Myocyte (in vitro differentiated cells): ENCODE measurements at places on chromosomes 1 and 21.
A peak's percentile ranks its signal among the peaks of the same experiment; 100 is the strongest.

- peak; percentile 20 for DNase-seq
These were observed 191.7 kb upstream of the ESRRG start for GRCh38 chr1:216914974-216915373.

DNA sequence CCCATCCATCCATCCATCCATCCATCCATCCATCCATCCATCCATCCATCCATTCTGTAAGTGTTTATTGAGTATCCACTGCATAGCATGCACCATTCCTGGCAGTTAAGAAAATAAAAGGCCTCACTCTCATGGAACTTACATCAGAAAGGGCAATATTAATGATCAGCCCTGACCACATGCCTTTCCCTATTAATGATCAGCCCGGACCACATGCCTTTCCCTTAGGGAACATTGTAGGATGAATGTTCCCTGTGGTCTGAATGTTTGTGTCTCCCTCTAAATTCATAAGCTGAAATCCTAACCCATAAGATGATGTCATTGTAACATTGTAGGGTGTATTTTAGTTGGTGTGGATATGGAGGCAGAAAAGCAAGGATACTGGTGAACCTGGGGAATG is 365.8 kb downstream of the KIF26B start:
- no peak for DNase-seq

- DNase-seq: no peak
These were observed 89.6 kb upstream of the PTGFR start for GRCh38 chr1:78401148-78401547.

GRCh38 chr21:39175154-39175553 is 8.1 kb downstream of the PSMG1 start:
- DNase-seq: peak; percentile 38

- no peak for DNase-seq
These were observed 43.7 kb downstream of the HENMT1 start for GRCh38 chr1:108617008-108617723.
